Hypothalamus (tissue), 51 donors: ENCODE measurements at places on chromosomes 1 and 21.

DNA sequence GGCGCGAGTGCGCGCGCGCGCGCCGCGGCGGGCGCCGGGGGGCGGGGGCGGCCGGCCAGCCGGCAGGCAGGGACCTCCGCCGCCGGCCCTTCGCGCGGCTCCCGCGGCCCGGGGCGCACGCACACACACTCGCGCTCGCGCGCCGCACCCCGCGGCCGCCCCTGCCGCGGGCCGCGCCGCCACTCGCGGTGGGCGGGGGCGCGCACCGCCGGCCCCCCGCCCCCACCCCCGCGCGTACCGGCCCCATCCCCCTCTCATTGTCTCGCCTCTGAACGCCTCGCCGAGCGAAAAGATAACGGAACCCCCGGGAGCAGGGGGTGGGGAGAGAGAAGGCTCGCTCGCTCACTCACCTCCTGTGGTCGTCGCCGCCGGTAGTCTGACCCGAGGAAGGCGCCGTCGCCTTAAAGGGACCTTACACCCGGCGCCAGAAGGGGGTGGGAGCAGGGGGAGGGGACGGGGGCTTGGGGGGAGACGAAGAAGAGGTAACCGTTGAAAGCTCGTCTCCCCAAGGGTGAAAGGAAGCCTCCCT is 428 bp downstream of the POGZ start:
- DNase-seq, result no peak

DNA sequence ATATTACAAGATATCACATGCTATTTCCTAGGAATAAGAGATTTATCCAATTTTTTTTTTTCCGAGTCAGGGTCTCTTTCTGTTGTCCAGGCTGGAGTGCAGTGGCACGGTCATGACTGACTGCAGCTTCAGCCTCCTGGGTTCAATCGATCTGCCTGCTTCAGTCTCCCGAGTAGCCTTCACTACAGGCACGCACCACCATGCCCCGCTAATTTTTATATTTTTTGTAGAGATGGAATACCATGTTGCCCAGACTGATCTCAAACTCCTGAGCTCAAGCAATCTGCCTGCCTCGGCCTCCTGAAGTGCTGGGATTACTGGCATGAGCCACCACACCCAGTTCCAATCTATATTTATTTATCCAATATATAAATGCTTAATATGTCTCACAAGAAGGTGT is 18.0 kb upstream of the WDTC1 start:
- DNase-seq, result no peak

GRCh38 chr1:160161965-160162705 is 10.7 kb downstream of the ATP1A4 start:
- no peak for DNase-seq

- no peak for DNase-seq
Measured at GRCh38 chr1:46653405-46653958, 14.7 kb downstream of the ATPAF1 start.

GRCh38 chr1:214838351-214838750 is 235.4 kb downstream of the CENPF start:
- no peak for DNase-seq

DNA sequence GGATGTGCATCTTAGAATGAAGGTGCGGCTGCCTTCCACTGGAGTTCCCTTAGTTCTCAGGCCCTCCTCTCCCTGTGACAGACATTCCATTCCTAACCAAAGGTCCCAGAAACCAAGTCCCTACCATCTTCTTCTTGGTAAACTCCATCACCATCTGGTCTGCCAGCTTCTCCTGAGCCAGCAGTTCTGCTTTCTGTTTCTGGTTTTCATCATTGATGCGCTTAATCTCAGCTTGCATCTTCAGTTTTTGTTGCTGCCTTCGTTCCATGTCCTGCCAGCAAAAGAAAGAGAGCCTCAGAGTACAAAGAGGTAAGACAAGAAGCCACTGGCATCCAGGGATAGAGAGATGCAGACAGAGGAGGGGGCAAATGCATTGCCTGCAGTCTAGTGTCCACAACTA is 18.0 kb upstream of the VSIG8 start:
- no peak for DNase-seq

DNA sequence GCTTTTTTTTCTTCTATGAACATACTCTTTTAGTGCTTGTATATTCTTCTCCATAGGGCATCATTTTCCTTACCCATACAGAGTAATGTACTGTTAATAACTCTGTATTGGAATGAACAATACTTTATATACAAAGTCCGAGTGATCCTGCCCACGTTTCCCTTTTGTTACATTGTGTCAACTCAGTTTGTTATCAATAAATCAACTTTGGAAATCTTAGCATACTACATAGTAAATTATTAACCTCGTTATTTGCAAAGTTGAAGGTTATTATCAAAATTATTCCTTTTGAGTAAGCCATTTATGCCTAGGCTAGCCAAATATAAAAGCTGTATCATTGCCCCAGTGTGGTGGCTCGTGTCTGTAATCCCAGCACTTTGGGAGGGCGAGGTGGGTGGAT is 937.4 kb upstream of the TMPRSS15 start:
- no peak for DNase-seq

DNA sequence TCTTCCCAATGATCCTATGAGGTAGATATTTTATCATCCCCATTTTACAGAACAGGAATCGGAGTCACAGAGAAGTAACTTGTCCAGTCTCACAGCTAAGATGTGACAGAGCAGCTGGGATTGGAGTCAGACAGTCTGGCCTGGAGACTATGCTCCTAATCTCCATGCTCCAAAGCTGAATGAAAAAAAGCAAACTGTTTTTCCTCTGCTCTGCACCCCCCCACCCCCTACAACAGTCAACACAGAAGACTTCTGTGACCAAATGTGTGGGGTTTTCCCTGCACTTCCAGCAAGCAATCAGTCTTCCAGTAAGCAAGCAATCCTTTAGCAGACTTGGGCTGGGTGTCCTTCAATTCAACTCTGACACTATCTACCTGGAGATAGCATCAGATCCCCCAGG is 33.2 kb downstream of the KIRREL1 start:
- no peak for DNase-seq

- no peak for DNase-seq
Measured at GRCh38 chr1:193473932-193474331, 287.5 kb upstream of the B3GALT2 start.

GRCh38 chr1:225428881-225429455 is 1.1 kb upstream of the LBR start:
- no peak for DNase-seq
